Fibroblast of mammary gland (primary cell): ENCODE measurements at places on chromosomes 7 and 10.

GRCh38 chr10:117596706-117597105 lies 54.2 kb downstream of the EMX2 start:
- no peak for DNase-seq

- DNase-seq: no peak
Measured at GRCh38 chr10:6379015-6379776, 176.5 kb downstream of the PFKFB3 start.

GRCh38 chr10:107701943-107702342 lies 537.4 kb upstream of the SORCS1 start:
- no peak for DNase-seq

DNA sequence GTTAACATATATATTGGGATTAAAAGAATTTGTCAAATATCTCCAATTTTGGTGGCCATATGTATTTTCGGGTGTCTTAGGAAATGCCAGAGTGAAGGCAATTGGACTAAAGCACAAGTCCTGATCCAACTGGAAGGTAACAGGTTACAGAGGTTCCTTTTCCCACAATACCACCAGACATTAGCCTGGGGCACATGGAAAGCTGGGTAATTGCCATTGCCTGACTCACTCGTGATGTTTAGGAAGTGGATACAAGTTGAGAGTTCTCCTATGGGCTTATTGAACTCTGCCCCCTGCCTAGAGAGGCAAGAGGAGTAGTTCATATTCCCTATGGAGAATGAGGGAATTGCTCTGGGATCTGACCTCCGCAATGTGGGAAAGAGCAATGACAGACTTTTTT lies 5.7 kb downstream of the DNAH11 start:
- no peak for DNase-seq

DNA sequence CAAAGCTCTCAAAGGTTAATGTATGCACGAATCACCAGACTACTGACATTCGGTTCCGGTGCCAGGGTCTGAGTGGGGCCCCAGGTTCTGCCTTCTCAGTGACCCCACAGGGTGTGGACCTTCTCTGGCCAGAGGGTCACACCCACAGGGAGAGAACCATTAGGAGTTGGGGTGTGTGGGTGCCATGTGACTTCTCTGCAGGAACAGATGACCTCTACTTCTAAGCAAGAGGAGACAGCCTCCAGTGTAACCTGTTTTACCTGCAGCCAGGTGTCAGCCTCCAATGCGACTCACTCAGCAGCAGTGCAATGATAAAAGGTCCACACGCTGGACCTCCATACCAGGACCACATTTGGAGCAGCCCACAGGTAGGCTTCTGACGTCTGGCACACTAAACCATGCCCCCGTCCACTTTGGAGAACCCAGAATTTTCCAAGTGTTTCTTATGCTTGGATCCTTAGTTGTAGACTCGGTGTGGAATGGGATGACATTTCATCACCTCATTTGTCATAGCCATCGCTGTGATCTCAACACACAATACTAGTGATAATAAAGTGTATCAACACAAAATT lies 16.2 kb upstream of the INSIG1 start:
- no peak for DNase-seq

GRCh38 chr10:44237364-44238049 lies 147.4 kb downstream of the CXCL12 start:
- DNase-seq: no peak

DNA sequence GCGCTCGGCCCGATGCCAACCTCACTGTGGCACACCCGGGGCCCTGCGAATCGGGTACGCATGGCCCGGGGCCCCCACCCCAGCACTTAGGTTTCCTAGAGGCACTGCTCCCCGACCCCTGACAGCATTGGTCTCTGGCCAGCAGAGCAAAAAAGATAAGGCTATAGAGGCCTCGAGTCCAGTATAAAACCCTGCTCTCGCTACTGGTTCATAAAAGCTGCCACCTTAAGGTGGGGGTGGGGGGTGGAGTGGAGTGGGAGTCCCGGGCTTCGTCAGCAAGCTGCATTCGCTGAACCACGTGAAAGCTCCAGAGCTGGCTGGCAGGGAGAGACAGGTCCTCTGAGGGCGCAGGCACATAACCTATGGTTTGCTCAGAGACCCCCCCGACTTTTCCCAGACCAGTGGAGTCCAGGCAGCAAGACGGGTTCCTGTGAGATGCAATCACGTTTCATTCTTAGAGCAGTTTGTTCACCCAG lies 1.3 kb downstream of the KAZALD1 start:
- DNase-seq: no peak
